ENCODE measurements at places on chromosomes 5 and 9.

- no peak for DNase-seq
Measured at GRCh38 chr5:167105941-167106340, 1185.5 kb upstream of the WWC1 start.

DNA sequence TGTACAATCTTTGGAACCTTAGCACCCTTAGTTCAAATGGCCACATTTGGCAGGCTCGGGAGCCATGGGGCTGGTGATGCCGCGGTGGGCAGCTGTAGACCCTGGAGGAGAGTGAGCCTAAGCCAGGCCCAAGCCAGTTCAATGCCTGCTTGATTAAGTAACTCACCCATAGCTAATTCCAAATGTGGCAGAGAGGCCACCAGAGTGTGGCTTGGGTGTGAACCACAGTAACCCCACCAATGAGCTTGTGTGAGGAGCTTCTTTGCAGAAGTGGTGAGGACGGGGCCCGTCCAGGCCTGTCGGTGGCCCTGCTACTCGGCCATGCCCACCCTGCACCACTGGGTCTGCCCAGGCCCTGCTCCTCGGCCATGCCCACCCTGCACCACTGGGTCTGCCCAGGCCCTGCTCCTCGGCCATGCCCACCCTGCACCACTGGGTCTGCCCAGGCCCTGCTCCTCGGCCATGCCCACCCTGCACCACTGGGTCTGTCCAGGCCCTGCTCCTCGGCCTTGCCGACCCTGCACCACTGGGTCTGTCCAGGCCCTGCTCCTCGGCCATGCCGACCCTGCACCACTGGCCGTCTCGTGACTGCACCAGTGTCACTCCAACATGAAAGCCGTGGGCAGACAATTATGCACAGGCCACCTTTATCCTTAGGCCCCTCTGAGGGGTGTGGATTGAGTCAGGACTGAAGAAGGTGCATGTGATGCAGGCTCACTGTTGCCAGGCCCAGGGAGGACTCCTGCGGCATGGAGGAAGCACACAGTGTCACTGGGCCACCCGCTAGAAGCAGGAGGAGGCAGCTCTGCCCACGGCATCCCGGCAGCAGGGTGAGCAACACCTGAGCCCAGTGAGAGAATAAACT is 75.4 kb downstream of the MRPL36 start:
- no peak for DNase-seq

DNA sequence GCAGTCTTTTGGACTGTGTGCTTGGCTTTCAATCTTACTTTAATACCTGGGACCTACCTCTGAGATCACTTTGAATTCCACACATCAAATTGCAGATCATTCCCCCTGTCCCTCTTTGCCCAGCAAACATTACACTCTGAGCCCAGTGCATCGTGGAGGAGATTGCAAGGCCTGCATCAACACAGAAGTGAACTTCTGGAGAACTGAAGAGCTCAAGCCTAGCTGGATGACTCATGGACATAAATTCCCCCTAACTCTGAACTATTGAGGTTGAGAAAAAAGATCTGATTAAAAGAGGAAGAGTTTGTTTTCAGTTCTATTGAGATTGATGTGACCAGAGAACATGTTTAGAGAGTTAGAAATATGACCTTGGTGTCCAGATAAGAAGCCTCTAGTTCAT is 316.0 kb upstream of the DMAC1 start:
- DNase-seq = no peak

DNA sequence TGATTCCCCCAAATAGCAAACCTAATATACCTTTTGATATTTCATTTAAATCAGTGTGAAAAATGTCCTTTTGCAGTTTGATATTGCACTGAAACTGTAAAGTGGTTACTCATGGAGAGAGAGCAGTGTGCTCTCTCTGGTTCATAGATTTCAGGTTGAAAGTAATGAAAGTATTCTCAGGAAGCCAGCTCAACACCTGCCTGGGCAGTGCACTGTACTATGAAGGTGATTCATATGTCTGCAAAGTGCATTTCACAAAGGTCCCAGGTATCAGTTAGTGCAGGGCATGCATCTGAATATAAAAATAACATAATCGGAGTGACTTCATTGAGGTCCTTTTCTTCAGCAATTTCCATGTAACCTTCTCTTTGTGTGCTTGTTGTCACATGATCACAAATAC is 274.3 kb downstream of the CDH18 start:
- no peak for DNase-seq

DNA sequence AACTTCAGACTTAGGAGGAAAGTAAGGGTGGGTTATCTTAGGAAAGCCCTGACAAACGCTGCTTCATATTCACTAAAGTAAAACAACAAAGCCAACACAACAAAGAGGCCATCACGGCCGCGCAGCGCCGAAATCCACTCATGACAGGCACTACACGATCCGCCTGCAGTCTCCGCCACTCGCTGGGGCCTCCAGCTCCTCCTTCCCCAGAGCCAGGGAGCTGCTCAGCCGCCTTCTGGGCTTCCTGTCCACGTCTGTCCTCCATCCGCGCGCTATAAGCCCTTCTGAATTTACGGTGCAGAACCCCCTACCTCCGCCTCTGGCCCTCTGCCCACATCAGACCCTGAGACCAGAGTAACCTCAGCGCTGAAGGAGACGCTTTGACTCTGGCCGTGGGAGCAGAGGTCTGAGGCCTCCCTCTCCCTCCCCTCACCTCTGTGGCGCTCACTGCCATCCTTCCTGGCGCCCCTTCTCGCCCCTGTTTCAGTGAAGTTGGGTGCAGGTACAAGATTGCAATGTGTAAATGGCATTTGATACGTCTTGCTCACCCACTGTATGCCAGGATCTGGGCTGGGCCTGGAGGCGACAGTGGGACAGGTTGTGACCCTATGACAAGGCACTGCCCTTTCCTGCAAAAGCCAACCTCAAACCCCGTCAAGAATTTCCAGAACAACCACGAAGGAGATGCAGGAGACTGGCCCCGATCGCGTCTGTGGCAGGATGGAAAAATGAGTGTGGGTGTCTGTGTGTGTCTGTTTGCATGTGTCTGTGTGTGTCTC is 74.9 kb upstream of the PHYKPL start:
- no peak for DNase-seq

GRCh38 chr5:172904643-172905345 is 54.4 kb upstream of the RPL26L1 start:
- DNase-seq = no peak

GRCh38 chr9:82363198-82363597 is 374.6 kb downstream of the SPATA31D1 start:
- no peak for DNase-seq

GRCh38 chr9:92384375-92384774 is 20.0 kb downstream of the OGN start:
- DNase-seq = no peak

DNA sequence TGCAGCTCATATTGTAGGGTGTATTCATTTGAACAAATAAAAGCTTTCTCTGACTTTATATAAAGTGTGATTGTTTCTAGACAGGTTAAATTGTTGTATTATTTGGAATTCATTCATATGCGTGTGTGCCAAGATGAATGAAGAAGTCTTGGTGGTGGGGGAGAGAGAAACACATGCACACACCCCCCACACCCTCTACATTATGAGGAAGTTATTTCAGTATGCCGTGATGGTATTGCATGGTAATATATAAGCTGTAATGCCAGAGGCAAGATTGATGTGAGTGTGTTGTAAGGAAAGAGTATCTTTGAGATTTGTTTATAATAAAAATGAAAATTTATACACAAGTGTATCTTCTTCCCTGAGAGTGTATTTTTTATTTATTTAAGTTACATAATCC is 71.0 kb downstream of the IPO11 start:
- DNase-seq = no peak

DNA sequence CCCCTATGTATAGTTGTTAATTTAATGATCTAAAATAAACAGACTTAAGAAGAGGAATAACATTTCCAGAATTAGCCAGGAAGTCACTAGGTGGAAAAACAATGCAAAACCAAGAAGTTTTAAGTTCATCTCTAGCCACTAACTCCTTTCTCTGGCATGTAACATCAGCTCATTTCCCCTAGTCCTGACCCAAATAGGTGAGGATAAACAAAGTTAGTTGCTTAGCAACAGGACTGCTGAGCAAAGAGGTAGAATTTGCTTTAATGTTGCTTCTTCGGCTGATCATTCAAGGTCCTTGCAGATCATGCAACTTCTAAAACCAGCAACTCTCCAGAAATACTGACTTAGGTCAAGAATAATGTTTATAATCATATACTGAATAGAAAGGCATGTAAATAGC is 675.8 kb downstream of the CETN3 start:
- no peak for DNase-seq

DNA sequence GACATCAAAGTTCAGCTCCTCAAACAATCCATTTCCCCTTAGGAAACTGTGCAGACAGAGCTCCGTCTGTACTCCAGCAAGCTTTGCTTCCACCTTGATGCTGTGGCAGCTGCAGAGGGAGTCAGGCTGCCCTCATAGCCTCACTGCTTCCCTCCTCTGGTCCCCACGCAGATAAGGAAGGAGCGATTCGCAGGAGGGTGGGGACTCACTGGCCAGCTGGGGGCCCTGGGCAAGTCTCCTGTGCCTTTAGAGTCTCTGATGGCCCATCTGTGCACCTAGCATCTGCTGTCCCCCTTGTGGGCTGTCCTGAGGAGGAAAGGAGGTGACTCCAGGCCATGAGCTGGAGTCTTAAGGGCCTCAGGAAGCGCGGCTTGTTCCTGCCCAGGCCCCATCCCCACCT is 121.5 kb downstream of the ENTREP1 start:
- DNase-seq = no peak

GRCh38 chr5:135488727-135489465 is 36.7 kb upstream of the TIFAB start:
- no peak for DNase-seq

DNA sequence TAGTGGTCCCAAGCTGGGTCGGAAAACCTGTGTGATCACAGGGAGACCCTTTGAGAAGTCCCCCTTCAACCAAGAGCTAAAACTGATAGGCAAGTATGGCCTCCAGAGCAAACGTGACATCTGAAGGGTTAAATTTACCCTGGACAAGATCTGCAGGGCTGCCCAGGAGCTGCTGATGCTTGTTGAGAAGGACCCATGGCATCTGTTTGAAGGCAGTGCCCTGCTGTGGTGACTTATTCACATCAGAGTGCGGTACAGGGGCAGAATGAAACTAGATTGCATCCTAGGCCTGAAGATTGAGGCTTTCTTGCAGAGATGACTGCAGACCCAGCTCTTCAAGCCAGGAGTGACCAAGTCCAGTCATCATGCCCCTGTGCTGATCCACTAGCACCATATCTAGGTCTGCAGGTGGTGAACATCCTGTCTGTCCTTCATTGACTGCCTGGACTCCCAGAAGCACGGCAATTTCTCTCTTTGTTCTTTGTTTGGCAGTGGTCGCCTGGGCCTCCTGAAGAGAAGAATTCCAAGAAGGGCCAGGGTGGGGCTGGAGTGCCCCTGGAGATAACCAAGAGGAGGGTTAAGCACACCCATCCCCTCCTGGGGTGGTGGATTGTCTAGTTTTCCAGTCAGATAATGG is 25.7 kb upstream of the CHD1 start:
- DNase-seq = no peak

- no peak for DNase-seq
Measured at GRCh38 chr5:113524927-113525326, 11.4 kb downstream of the YTHDC2 start.
